ENCODE measurements at places on chromosomes 2 and 18.

DNA sequence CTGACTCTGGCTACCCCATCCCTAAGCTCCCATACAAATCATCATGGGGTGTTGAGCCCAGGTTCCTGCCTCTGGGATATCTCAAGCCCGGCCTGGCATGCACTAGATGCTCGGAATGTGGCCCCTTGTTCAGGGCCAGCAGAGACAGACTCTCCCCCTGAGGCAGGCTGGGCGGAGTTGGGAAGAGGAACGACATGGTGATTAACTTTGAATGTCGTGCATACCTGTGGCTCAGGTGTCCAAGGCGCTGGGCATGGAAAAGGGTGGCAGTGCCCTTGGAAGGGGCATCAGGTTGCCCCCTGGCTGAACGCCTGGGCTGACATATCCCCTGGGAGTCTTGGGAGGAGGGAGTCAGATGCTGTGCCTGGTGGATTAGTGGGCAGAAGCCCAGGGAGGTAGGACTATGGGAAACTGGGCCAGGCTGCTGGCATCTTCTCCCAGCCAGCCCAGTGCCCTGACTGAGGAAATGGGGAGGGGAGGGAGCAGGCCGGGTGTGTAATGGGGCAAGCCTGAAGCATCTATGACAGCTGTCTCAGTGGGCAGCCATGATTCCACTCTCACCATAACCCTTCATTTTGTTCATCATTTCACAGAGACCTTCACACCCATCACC is 57.8 kb upstream of the OTOF start:
- DNase-seq: no peak

GRCh38 chr2:238920601-238921001 is 72.7 kb downstream of the TWIST2 start:
- no peak for DNase-seq

DNA sequence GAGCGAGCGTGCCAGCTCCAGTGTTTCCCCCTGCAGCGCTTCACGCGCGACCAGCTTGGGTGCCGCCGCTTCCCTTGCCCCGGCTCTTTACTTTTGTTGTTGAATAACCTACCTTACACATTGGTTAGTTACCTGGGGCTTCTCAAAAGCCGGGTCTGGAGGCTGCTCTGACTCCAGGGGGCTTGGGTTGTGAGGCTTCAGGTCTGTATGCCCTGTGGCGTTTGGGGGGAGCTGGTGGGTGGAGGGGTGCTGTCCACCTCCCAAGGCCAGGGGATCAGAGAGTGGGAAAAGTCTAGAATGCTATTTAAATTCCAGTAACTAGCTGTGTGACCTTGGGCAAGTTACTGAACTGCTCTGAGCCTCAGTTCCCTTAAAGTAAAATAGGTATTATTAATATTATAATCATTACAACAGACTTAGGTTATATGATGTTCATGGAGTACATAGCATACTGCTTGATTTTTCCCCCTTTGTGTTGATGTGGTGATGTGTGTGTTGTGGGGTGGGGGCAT is 770 bp downstream of the LYPD6B start:
- DNase-seq: no peak

DNA sequence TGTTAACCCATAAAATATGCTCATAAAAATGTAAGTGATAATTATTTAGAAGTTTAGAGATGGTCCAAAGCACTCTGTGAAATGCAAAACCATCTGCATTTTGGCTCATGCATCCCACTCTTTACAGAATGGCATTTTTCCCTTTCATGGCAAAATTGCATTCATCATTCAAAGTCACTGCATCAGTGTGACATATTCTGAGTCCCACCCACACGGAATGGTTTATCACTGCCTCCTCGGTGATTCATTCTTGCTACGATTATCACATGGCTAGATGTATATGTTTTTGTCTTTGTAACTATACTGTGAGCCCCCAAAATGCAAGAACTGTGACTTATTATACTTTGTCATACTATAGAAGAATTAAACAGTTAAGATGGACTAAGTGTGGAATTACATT is 293.0 kb downstream of the LRATD1 start:
- DNase-seq: no peak

Data from AG04449 (cell line).